ENCODE measurements at places on chromosomes 2 and 18.

- no peak for DNase-seq
These were observed 45.3 kb downstream of the PIKFYVE start for GRCh38 chr2:208311321-208311720.

GRCh38 chr2:107418708-107419107, 408.0 kb upstream of the RGPD4 start:
- no peak for DNase-seq

DNA sequence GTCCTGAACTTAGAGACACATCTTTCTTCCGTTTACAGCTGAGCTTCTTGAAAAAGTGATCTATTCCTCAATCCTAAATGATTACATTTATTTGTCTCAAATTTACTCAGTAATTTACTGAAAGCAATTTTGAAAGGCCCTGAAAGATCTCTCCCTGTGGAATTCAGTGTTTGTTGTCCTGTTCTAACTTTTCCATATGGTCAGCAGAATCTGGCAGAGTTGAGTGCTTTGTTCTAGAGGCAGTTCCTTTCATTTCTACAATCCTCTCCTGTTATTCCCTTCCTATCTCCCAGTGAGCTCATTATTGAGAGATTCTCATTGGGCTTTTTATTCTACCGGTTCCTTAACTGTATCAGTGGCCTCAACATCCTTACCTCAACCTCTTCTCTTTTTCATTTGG, 36.5 kb upstream of the REG3G start:
- DNase-seq: no peak

DNA sequence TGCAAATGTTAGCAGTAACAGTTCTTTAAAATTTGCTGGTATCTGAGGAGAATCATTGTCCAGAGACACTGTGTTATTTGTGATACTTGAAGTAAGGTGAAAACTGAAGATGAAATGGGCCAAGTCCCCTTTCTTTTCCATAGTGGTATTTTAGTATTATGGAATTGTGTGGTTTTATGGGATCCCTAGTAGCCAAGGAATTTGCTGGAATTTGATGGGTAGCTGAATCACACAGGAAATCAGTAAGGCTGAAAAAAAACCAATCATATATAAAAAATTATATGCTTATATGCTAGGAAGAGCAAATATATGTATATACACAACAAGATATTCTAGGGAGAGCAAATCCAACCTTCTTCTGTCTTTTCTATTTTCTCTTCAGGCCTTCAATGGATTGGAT, 54.2 kb upstream of the TACR1 start:
- no peak for DNase-seq

- DNase-seq: no peak
These were observed 4.6 kb upstream of the GALM start for GRCh38 chr2:38661306-38661705.

Data from CD4-positive, alpha-beta T cell treated with Interleukin-4 for 4 hours (primary cell).